ENCODE measurements at places on chromosomes 13 and 19. TPM values are rescaled to one million over a fixed set of nuclear protein-coding genes. Genes with fewer than 3 reads are reported as not detected.

JAK3 gene
- total RNA-seq: 28.1 TPM

ANGPTL4 gene
- 161 TPM for total RNA-seq

DNA sequence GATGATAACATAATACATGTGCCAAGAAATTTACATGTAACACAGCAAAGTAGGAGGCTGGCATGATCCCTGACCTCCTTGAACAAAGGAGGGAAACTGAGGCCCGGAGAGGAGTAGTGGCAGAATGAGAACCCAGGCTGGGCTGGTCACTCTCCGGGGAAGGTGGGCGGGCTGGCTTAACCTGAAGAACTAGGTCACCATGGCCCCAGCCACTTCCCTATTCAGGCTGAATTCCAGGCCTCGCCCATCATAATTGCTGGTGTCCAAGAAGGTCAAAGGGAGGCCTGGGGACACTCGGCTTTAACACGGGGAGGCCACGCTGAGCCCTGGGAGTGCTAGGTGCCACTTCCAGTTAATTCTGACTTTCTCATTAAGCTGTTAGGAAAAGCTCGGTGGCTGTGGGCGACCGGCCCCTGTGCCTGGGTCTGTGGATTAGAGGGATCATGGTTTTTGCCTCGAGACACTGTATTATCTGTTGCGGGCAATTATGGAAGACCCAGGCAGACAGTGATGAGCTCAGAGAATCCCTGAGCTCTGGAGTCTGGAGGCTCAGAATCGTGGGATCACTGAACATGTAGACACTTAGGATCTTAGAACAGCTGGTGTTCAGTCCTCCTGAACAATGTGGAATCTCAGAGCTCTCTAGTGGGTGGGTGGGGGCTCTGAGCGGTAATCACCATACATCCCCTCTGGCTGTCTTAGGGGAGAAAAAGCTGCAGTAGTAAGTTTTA, 5.0 kb upstream of the TINCR start:
- no peak for DNase-seq

DNA sequence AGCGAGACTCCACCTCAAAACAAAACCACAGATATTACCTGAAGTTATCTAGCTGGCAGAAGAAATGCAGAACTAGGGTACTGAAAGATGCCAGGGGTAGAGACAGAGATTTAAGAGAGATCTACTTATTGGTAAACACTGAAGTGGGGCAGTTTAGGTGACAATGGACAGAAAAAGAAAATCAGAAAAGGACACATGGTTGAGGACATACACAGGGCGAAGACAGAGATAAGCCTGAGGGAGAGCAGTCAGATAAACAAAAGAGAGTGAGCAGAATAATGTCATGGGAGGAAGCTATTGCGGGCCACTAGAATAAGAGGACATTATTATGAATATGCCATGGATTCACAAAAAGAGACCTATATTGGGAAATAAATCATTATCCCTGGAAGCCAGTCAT, 3.3 kb downstream of the NEK5 start:
- no peak for DNase-seq

ZNF497 gene
- total RNA-seq: not detected

ADGRL1 gene
- 26.0 TPM for total RNA-seq

DNA sequence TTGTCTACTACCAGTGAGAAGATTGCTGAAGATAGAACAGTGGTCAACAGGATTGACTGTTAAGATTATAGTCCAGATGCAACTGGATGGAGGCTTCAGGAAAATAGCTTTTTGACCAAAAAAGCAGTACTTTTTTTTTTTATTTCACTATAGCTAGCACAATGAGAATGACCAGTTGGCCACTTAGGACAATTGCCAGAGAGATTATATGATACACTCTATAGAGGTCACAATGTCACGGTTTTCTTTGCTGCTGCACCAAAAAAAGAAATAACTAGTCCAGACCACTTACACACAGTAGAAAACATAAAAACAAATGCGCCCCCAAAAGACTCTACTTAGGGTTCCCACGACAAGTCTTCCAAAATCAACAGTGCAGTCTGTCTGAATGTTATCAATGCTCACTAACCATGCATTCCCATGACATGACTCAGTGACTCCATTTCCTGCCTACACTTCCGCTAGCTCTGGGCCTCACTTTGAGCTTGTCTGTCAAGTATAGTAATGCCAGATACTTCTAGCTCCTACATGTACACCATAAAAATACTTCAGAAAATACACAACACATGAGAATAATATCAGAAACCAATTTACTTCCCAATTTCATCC, 209.1 kb upstream of the STARD13 start:
- no peak for DNase-seq

DNA sequence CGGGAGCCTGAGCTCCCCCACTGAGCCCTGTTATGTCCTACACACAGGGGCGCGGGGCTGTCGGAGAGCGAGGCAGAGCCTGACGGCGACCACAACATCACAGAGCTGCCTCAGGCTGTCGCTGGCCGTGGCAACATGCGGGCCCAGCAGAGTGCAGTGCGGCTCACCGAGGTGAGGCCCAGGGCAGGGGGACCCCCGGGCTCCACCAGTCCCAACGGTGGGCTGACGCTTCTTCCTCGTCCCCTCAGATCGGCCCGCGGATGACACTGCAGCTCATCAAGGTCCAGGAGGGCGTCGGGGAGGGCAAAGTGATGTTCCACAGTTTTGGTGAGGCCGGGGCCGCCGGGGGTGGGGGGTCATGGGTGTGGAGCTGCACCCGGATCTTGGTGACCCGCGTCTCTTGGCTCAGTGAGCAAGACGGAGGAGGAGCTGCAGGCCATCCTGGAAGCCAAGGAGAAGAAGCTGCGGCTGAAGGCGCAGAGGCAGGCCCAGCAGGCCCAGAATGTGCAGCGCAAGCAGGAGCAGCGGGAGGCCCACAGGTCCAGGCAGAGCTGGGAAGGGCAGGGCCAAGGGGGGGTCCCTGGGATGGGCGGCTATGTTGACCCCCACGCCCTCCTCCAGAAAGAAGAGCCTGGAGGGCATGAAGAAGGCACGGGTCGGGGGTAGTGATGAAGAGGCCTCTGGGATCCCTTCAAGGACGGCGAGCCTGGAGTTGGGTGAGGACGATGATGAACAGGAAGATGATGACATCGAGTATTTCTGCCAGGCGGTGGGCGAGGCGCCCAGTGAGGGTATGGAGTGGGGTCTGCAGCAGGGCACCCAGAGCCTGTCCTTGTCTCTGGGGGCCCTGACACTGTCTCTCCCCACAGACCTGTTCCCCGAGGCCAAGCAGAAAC, 1.2 kb upstream of the P2RY11 start:
- no peak for DNase-seq

DNA sequence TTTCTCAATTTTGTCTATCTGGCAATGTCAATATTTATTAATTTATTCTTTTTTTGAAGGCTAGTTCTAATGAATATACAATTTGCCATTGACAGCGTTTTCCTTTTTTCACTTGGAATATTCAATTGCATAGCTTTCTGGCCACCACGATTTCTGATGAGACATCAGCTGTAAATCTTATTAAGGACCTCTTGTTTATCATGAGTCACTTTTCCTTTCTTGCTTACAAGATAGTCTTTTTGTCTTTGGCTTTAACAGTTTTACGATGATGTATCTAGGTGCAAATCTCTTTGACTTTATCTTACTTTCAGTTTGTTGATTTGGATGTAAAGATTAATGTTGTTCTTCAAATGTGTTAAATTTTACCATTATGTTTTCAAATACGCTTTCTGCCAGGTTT, 991.6 kb upstream of the SLC10A2 start:
- no peak for DNase-seq

DNA sequence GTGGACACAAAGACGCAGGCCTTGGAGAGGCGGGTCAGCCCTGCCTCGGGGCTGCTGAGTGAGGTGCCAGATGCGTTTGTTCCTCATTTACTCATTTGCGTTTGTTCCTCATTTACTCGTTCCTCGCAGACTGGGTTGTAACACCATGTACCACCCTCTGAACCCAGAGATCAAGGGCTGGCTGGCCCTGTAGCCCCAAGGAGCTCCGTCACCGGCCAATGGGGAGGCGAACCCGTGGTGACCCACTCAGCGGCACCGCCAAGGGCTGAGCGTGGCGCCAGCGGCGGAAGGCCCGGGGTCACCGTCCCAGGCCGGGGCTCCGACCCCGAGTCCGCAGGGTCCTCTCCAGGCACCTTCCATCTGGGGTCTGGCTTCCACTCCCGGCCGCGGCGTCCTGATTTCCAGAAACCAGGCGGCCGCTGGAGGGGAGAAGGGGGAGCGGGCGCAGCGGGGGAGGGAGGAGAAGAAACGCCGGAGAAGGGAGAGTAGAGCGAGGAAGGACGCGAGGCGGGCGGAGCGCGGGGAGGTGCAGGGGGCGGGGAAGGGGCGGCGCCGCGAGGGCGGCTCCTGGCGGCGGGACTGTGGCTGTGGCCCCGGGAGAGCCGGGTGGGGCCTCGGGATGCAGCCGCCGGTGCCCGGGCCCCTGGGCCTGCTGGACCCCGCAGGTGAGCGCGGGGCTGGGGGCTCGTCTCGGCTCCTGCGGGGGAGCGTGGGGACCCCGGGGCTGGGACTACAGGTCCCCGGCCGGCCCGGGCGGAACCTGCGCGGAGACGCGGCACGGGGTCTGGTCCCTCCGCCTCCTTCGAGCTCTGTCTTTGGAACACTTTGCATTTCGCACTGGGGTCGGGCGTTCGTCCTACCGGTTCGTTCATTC, at the start of gene TMEM255B:
Gene TMEM255B, plus strand, starts transcription at position 576 of the 874 bp plus-strand sequence. Its CDS starts 44 bp downstream, at position 620.
- peak; percentile 33 for DNase-seq

DNA sequence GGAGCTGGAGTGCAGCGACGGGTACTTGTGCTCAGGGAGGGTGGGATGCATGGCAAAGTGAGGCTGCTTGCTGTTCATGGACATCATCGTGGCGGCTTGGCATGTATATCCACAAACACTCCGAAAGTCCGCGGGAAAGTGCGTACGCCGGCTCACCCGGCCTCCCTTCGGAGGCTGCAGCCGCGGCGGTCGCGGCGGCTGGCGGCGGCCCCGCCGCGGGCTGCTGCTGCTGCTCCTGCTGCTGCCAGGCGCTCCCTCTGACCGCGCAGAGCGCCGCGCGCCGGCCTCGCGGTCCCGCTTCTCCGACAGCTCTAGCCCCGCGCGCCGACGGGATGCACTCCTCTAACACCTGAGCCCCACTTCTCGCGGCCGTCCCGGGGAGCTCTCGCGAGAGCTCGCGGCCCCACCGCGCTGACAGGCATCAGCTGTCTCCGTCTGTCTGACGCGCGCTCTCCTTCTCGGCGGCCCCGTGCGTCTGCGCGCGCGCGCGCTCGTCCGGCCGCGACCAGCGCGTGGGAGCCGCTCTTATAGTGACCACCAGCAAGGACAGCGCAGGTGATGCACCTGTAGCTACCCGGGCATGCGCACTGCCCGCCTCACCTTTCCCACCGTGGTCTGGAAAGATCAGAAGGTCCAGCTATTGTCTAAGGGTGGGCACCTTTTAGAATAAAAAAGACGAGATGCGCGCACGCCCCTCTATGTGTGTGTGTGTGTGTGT, at the start of gene POU4F1:
Gene POU4F1, minus strand, starts transcription at position 313 of the 718 bp plus-strand sequence. Its CDS starts 226 bp downstream, at position 87.
- no peak for DNase-seq

DNA sequence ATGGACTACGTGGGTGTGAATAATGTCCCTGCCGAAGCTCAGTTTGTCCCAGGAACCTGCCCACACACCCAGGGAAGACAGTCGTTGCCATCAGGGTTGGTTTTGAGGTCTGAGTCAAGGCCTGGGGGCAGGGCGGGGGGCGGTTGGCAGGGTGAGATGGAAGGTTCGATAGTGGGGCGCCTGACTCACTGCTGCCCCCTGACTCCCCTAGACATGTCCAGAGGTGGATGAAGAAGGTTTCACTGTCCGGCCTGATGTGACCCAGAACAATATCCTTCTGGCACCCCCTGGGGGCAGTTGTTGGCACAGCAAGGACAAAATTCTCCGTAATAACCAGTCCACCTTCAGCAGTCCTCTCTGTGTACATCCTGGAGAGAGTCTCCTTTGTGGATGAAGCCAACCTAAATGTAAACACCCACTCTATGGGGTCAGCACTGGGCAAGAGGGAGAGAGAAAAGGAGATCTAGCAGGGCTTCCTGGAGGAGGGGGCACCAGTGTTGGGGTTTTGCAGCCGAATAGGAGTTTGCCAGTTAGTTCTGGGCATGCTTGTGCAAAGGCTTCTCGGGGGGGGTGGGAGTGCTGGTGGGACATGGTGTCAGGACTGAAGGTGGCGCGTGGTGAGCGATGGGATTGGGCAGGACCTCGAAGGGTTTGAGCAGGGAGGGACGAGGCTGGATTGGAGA, 19.6 kb upstream of the B3GNT3 start:
- no peak for DNase-seq

GRCh38 chr19:21566073-21566472, 60.7 kb downstream of the ZNF429 start:
- no peak for DNase-seq

DNA sequence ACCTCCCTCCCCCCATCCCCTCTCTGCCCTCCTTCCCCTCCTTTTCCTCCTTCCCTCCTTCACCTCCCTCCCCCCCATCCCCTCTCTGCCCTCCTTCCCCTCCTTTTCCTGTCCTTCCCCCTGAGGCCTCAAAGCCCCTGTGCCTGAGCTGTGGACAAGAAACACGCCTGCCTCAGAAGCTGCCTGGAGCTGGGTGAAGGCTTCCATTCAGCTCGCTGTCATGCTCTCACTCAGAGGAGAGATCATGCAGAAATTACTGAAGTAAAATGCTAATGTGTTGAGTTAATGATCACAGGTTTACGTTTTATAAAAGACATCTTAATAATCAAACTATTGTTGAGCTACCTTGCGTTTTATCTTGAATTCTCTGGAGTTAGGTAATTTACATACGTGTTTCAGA, 114.5 kb downstream of the ATP11A start:
- DNase-seq: no peak

- DNase-seq: no peak
Observed at GRCh38 chr13:81848291-81848690, 1507.4 kb upstream of the SPRY2 start.

DNA sequence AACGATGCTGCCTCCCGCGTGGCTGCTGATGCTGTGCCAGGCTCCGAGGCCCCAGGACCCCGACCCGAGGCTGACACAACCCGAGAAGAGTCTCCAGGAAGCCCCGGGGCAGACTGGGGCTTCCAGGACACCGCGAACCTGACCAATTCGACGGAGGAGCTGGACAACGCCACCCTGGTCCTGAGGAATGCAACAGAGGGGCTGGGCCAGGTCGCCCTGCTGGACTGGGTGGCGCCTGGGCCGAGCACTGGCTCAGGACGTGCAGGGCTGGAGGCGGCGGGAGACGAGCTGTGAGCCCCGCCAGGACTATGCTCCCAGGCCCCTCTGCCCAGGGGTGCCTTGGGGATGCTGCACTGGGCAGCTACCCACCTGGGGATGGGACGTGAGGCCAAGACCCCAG, 10.7 kb downstream of the SIRT6 start:
- DNase-seq: no peak

Data from ascending aorta (tissue), 2 donors.